ENCODE measurements at places on chromosomes 7 and 10. TPM values are rescaled to one million over a fixed set of nuclear protein-coding genes. Genes with fewer than 3 reads are reported as not detected.

HYAL4 gene
- total RNA-seq = 2.2 TPM

CTNNA3 gene
- not detected for total RNA-seq

OTUD1 gene
- 13.8 TPM for total RNA-seq

OR6V1 gene
- total RNA-seq = not detected

CYP2E1 gene
- total RNA-seq = 2.0 TPM

SLC26A5 gene
- total RNA-seq = not detected

DGKI gene
- 0.29 TPM for total RNA-seq

GRCh38 chr7:83161899-83162401 lies 734 bp downstream of the PCLO start:
- peak; percentile 6 for DNase-seq

- peak; percentile 61 for DNase-seq
Measured at GRCh38 chr10:74008212-74008731, 10.4 kb downstream of the VCL start.

DNA sequence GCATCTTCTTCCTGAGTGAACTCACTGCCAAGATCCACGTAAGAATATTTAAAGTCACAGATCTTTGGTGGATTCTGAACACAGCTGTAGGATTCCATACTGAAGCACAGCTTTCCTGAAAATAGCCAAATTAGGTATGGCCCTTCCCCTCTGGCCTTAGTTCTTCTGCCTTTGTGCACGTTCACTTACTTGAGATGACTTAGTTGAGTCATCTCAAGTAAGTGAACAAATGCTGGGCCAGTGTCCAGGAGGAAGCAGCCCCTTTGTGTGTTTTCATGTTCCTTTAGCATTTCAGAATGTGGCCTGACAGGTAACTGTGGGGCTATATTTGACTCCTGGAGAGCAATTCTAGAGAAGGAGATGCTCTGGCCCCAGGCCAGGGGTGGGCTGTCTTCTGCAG lies 51.5 kb downstream of the CCNY start:
- peak; percentile 47 for DNase-seq

GRCh38 chr10:114957122-114957521 lies 19.1 kb downstream of the TRUB1 start:
- DNase-seq = no peak

DNA sequence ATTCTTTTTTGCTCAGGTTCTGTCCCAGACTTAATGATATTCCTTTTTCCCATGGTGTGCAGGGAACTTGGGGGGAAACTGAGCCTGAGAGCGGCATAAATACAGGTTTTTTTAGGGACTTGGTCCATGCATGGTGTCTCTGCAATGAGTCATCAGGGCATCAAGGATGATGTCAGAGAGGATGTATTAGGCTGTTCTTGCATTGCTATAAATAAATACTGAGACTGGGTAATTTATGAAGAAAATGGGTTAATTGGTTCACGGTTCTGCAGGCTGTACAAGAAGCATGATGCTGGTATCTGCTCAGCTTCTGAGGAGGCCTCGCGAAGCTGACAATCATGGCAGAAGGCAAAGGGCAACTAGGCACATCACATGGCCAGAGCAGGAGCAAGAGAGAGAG lies 185.4 kb downstream of the RAB11FIP2 start:
- DNase-seq = no peak

DNA sequence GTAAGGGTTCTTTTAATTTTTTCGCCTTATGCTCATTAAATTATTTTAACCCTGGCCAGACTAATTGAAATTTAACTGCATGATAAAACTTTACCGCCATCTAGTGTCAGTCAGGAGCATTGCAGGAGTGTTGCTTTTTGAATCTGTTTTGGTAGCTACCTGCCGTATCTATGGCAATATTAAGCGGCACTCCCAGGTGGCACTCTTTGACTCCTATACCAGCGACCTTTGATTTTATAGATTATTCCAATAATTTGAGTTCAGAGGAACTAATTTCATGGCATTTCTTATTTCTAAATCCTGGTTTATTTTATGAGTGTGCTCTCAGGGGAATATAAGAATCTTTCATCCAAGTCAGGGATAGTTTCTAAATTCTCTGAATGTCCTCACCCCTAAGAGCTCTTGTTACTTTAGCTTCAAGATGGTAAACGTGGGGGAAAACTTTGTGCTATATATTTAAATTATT lies 198.9 kb downstream of the REEP3 start:
- peak; percentile 52 for DNase-seq

DNA sequence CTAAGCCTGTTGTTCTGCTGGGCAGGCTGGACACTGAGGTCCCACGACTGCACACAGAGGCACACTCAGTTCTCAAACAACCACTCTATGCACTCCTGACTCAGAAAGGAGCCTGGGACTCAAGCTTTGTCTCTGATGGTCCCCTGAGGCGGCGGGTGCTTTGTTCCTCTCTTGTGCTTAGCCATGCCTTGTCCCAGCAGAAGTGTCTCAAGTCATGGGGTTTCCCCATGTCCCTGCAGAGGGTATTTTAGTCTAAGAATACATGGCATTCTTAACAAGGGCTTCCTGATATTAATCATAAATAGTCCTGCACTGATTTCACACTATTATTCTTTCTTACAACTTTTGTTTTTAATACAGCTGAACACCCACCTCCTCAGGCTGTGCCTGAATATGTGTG lies 72.5 kb downstream of the CXCL12 start:
- DNase-seq = no peak

- DNase-seq = no peak
Measured at GRCh38 chr7:117791877-117792780, 81.1 kb downstream of the CTTNBP2 start.

DNA sequence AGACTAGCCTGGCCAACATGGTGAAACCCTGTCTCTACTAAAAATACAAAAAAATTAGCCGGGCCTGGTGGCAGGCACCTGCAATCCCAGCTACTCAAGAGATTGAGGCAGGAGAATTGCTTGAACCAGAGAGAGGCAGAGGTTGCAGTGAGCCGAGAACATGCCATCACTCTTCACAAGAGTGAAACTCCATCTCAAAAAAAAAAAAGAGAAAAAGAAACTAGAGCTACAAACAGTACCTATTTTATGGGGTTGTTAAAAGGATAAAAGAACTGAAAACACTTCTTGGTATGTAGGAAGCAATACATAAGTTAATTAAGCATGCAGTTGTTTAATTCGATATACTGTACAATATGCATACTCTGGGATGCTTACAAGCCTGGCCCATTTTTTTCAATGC lies 216.9 kb downstream of the SORCS1 start:
- no peak for DNase-seq

GRCh38 chr7:726854-727103 lies 280 bp downstream of the DNAAF5 start:
- DNase-seq = no peak

DNA sequence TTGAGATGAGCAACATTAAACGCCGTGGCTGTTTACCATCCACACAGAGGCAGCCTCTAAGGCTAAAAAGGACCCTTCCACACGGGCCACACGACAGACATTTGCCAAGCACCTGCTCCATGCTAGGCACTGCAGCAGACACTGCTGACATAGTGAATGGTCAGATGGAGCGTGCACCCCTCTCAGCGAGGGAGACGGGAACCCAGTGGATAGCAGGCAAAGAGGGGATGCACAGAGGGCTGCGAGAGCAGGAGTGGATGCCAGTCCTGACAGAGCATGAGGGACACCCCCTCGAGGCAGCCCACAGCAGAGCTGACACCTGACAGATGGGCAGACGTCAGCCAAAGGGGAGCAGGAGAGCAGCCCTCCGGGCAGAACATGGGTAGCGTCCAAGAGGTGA lies 5.6 kb upstream of the STK32C start:
- DNase-seq = no peak

- DNase-seq = no peak
Measured at GRCh38 chr7:46739518-46740234, 818.6 kb upstream of the IGFBP3 start.

GRCh38 chr10:75165684-75166622 lies 44.6 kb upstream of the VDAC2 start:
- peak; percentile 39 for DNase-seq

DNA sequence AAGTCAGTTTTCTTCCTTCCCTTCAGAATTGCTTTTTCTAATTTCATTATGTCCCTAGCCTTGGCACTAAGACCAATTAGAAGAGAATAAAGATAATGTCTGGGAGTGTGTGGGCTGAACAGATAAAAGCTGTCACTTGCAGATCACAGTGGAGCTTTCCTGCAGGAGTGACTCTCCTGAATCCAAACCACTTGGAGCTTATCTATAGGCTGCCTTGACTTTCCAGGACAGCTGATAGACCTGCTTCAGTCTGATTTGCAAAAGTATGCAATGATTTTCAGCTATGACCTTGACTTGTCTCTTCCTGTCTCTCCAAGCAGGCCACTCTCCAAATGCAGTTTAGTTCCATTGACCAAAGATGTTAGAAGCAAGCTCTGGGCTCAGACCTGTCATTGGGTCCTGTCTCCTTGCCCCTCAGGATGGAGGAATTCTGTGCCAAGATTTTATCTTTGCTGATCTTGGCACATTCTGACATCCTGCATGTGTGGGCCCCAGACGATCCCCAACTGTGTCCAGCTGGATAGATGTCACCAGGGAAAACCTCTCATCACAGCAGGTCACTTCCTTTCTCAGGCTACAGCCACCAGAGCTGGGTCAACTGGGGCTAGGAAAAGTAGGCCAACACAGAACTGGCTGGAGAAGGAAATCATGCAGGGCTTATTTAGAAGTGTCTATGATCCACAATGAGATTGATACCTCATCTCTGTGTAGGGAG lies 120.9 kb upstream of the ZNF438 start:
- DNase-seq = no peak

DNA sequence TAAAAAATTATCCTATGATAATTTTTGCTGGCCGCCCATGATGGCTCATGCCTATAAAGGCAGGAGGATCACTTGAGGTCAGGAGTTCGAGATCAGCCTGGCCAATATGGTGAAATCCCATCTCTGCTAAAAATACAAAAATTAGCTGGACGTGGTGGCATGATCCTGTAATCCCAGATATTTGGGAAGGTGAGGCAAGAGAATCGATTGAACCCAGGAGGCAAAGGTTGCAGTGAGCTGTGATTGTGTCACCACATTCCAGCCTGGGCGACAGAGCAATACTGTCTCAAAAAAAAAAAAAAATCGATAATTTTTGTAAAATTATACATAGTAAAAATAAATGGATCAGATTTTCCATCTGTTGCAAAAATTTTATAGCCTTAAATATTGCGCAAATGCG lies 31.7 kb upstream of the CDK14 start:
- no peak for DNase-seq

DNA sequence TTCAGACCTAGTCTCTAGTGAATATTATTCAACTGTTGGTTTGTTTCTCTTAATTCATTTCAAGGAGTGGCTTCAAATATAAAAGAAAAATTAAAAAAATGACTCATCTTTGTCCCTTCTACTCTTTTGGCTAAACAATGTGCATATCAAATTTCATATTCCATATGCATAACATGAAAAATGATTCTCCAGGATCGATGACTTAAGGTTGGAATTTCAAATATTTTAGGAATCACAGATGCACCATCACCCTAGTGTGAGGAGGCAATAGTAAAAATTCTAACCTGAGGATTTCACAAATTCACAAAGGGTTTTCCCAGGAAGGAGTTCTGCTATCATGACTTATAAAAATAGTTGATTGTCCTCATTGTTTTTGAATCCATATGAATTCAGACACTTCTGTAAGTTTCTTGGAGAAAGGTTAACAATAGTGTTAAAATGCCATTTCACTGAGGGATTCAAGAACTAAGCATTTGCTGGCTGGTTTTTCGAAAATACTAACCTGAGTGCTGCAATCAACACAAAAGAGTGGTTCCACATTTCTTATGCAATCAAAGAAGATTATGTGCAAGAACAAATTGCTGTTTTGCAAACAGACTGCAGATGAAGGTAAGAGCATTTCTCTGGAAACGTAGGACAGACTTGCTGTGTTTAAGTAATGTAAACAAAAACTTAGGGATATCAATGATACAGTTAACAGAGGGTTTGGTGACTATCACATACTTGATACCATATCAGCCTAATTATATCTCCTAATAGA lies 547.5 kb upstream of the LRRTM3 start:
- DNase-seq = no peak

DNA sequence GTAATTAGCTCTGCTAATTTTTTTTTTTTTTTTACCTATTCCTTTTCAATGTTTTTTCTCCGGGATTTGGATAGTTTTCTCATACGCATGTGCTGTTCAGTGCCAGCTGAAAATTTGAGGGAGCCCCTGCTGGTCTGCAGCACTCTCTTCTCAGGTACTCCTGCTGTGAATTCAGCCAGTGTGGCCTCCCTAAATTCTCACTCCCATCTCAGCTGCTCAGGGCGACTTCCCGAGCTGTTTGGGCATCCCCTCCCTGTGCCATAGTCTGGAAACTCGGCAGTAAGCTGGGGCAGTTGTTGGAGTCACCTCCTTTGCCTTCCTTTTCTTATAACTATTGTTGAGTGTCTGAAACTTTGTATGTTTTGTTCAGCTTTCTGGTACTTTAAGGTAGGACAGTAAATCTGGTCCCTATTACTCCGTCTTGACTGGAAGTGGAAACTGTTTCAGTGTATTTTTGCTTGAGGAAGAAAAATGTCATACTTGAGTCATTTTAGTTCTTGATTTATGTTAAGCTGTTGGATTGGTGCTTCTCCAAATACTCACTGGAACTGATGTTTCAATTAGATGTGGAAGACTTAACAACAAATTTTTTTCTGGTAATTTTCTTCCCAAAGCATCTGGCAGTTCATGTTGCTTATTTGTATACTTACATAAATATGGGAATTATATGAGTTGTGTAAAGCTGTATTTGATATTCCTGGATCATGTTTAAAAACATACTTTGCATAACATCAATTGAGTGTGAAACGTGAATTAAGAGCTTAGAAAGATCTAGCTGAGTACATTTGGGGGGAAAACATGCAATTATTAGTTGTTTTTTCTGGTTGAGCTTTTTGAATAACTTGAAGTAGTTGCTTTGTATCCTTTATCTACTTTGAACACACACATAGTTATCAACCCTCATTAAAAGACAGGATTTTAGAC lies 33.7 kb downstream of the MINPP1 start:
- DNase-seq = no peak

- DNase-seq = no peak
Measured at GRCh38 chr7:151903249-151904032, 26.5 kb upstream of the PRKAG2 start.

- DNase-seq = no peak
Measured at GRCh38 chr7:90958647-90959046, 305.6 kb upstream of the FZD1 start.

DNA sequence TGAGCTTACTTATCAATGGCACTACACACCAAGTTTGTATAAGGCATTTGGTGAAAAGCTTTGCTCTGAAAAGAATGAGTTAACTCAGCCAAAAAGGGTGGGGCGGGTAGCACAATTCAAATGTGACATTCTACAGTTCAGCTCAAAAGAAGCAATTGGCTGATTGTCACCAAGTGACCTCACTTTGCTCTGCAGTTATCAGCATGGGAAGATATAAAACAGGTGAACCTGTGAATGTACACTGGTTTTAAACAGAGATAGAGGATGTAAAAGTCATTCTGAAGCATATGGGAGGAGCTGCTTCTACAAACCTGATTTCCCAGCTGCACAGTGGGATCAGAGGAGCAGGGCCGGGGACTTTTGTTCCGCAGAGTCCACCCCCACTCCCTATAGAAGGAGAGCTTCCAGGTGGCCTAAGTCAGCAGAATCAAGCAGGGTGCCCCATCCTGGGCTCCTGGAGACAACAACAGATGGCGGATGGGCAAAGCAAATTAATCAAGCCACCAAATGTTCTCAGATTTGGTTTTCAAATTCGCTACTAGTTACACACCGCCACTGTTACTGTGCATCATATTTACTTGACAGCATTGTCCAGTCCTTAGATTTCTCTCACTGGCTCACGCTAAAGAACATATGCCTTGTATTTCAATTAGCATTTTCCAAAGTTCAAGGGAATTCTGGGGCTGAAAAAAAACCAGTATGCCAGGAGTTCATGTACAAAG lies 27.5 kb upstream of the NPVF start:
- DNase-seq = no peak
